Amygdala (tissue), 56 donors: ENCODE measurements at places on chromosomes 12 and 14.

GRCh38 chr12:4472046-4472445, 26.4 kb upstream of the FGF6 start:
- no peak for DNase-seq

- no peak for DNase-seq
Observed at GRCh38 chr14:22848351-22849164, 12.2 kb downstream of the MMP14 start.

DNA sequence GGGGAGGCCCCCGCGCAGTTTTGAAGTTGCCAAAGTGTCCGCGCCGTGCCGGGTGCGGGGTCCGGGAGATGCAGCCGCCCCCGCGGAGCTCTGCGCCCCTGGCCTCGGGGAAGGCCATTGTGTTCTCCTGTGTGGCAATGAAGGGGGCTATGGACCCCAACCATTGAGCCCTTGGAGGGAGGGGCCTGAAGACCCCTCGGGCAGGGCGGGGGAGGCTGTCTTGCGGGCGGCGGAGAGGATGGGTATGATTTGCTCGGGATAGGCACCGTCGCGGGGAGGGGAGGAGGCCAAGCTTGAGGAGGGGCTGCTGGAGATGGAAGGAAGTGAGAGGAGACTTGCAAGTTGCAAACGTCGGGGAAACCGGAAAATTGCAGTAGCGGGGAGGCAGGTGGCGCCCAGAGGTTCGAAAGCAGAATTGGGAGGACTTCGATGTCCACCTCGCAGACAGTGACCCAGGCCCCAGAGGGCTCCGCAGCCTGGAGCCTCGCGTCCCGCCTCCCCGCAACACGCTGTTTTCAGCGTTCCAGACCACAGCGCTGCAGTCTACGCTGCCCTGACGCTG, 25.4 kb downstream of the BCL11B start:
- no peak for DNase-seq

- no peak for DNase-seq
Observed at GRCh38 chr12:131860472-131861260, 32.5 kb downstream of the MMP17 start.

DNA sequence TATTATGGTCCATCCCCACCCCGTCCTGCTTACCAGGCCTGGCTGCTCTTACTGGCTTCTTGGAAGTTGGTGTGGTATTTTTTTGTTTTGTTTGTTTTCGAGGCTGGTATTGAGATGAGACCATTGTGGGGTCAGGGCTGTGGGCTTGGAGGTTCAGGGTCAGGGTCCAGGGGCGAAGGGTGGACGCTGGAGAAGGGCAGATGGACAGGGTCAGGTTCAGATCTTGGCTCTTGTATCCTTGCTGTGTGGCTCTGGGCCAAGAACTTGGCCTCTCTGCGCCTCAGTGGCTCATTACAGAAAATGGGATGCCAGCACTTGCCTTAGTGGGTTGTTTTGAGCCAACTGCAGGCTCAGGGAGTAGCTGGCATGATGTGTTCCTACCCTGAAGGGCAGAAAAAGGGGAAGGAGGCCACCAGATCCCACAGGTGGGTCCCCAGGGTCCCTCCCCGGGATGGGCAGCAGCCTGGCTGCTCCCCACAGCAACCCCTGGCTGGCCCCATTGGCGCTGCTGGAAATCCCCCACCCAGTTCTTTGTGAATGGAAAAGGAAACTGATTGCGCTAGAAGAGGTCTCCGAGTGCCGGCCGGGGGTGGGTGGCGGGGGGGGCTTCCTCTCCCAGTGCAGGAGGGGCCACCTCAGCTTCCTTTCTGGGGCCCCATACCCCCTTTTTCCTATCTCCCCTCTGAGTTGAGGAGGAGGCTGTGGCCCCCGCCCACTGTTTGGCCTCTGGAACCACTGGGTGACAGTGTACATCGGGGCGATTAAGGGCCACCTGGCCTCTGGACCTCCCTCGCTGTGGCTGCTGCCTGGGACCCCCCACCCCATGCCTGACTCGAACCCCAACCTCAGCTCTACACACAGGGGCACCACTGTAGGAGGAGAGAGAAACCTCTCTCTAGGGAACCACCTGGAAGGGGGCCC, 25.0 kb downstream of the SH2B3 start:
- no peak for DNase-seq

GRCh38 chr12:2083008-2083407, 30.2 kb downstream of the CACNA1C start:
- no peak for DNase-seq

DNA sequence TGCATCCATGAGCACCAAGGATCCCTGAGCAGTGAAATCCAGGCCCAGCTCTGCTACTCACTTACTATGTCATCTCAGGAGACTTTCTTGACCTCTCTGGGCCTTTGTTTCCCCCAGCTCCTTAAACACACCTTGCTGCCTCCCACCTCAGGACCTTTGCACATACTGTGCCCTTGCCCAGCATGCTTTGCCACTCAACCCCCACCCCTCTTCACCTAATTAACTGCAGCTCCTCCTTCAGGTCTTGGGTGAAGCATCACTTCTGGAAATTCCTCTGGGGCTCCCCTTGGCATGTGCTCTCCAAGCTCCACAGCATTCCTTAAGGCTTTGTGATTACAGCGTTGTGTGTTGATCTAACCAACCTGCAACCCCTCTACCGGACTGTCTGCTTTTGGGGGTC, 15.9 kb downstream of the WSCD2 start:
- DNase-seq: no peak

GRCh38 chr12:27547592-27547991, 23.6 kb downstream of the PPFIBP1 start:
- no peak for DNase-seq

DNA sequence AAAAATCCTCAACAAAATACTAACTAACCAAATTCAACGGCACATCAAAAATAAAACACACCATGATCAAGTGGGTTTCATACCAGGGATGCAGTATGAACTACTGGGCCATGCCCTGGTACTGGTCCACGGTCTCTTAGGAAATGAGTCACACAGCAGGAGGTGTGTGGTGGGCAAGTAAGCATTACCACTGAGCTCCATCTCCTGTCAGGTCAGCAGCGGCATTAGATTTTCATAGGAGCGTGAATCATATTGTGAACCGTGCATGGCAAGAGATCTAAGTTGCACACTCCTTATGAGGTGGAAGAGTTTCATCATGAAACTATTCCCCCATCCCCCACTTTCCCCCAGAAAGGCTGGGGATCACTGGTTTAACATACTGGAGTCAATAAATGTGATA, 6.7 kb upstream of the LGR5 start:
- DNase-seq: no peak

- DNase-seq: no peak
Observed at GRCh38 chr12:62948123-62948522, 13.2 kb upstream of the PPM1H start.

GRCh38 chr14:61551384-61551783, 143.9 kb upstream of the HIF1A start:
- no peak for DNase-seq

DNA sequence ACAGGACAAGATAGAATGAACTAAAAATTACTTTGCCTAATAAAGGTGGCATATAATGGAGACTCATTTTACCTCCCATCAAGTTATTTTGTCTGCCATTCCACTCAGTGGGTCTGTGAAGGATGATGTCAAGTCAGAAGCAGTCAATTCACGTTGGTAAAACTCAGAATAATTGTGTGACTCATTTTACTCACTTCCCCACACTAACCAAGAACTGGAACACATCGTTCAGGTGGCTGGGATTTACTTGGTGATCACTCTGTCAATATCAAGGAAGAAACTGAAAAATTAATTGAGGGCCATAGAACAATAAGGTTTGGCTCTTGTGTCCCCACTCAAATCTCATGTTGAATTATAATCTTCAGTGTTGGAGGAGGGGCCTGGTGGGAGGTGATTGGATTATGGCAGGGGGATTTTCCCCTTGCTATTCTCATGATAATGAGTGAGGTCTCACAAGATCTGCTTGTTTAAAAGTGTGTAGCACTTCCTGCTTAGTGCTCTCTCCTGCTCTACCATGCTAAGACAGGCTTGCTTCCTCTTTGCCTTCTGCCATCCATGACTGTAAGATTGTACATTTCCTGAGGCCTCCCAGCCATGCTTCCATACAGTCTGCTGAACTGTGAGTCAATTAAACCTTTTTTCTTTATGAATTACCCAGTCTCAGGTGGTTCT, 35.7 kb upstream of the GTF2A1 start:
- DNase-seq: no peak

GRCh38 chr12:109525279-109525585, 47.8 kb downstream of the UBE3B start:
- no peak for DNase-seq

DNA sequence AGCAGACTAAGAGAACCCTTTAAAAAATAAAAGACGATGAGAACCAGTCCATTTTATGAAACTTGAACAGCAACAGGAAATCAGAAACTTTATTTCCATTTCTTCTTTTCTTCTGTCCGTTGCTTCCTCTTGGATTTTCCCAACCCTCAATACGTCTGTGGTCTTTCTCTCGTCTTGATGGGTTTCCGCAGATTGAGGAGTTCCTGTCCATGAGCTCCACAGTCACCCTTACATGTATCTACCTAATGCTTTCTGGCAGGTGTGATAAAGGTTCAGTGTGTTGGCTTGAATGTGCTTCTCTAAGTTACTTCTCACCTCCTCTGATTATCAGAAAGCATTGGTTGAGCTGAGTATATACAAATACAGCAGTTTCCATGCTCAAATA, 110.0 kb downstream of the ETV6 start:
- no peak for DNase-seq

GRCh38 chr14:84085493-84085892, 1444.5 kb upstream of the FLRT2 start:
- no peak for DNase-seq

- no peak for DNase-seq
Observed at GRCh38 chr12:40733871-40734270, 41.6 kb downstream of the CNTN1 start.

DNA sequence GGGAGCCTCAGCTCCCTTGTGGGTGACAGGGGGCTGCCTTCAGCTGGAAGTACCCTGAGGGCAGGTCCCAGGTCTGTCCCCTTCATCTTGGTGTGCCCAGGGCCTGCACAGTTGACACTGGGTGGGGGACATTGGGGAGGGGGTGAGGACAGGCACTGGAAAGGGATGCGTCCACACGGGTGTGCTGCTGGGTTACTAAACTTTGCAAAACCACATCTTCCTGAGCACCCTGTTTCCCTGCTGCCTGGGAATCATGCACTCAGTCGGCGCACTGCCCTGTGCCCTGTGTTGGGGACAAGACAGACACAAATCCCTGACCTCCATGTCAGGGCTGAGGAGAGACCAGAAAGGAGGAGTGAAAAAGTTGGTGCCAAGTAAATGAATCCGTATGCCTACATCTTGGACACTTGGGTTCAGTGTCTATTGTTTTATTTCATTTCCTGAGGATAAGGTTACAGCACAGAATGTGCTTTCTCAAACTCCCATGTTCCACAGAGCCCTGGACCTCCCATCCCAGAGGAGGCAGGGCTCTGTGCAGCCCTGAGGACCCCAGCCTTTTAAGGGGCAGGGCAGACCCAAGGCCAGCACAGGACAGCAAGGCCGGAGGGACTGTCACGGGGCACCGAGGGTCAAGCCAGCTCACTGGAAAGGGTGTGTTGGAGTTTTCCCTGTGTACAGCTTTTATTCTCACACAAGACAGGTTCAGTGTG, 2.9 kb upstream of the SLC25A29 start:
- DNase-seq: no peak

GRCh38 chr12:66197495-66197921, 8.5 kb downstream of the IRAK3 start:
- no peak for DNase-seq

DNA sequence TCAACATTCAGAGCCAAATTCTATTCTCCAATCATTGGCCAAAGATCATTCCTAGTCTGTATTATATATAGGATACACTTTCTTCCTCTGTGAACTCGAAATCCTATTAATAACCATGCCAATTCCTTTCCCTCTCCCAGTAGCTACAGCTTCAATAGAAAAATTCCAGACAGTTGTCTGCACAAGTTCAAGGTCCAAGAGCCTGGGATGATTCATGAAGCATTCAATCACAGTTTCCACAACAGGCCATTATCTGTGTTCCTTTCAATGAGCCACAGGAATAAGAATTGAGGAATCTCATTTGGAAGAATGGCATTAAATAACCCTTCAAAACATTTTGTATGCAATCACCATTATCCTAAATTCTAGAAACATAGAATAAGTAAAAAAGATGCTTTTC, 437.4 kb downstream of the RMST start:
- DNase-seq: no peak

DNA sequence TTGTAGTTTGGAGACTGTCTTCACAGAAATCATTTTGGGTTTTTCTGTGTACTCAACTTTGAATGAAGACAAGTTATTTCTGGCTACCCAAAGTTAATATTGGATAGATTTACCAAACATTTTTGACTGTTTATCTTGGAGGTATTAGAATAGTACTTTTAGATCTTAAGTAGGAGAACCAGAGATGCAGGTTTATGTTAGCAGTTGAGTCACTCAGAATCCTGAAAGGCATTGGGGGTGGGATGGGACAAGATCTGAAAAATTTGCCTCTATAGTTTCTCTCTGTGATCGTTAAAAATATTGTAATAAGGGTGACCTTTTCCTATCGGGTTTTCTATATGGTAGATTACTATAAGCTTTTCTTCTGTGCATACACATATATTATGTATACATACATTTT, 112.3 kb downstream of the TTC6 start:
- DNase-seq: no peak

- no peak for DNase-seq
Observed at GRCh38 chr12:85182699-85183098, 97.3 kb upstream of the ALX1 start.
